ENCODE measurements at places on chromosomes 5 and 9.

DNA sequence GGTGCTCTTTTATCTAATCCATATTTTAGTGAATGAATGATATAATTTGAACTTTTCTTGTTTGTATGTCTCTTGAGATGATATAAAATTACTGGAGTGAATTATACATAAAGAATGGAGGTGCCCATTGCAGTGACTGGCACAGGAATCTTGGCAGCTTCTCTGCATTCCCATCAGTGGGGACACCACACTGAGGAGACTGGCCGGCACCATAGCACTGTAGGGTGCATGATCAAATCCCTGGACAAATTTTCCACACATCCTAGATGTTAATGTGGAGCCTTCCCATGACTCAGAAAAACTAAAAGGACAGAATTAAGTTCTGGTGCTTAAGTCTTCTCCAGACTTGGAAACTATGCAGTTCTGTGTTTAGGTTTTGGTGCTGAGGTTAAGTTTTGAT lies 124.1 kb downstream of the CEP120 start:
- no peak for DNase-seq

- no peak for DNase-seq
Observed at GRCh38 chr9:3750321-3750720, 224.5 kb upstream of the RFX3 start.

GRCh38 chr9:90795084-90795483 lies 6.5 kb upstream of the SYK start:
- DNase-seq: no peak

DNA sequence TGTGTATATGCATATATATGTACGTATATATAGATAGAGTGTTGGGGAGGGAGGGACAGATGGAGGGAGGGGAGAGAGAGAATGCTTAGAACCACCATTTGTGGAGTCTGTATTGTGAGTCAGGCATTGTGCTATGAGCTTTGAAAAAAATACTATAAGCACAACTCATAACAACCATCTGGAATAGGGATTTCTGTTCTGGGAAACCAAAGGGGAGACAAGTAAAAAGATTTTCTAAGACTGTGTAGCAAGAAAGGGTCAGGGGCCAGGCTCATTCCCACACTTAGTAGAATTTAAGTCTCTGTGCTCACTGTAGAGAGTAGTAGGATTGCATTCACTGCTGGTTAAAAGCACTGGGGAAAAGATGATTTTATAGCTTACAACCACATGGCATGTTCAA lies 202.3 kb upstream of the SGCD start:
- no peak for DNase-seq

DNA sequence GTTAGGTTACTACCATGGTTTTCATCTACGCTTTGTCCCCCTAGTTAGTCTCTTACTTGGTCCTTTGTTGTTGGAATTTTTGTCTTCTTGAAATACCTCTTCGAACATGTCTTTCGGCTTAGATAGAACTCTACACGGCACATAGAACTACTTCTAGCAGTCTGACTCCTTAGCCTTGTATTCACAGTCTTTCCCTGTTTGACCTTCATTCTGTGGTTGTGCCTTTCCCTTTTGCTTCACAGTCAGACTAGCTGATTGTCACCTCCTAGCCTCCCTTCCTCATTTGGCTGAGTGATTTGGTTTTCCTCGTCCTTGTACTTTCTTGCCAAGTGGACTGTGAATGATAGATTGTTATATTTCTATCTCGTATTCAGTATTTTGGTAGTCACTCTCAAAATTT lies 10.7 kb downstream of the SMAD5 start:
- no peak for DNase-seq

DNA sequence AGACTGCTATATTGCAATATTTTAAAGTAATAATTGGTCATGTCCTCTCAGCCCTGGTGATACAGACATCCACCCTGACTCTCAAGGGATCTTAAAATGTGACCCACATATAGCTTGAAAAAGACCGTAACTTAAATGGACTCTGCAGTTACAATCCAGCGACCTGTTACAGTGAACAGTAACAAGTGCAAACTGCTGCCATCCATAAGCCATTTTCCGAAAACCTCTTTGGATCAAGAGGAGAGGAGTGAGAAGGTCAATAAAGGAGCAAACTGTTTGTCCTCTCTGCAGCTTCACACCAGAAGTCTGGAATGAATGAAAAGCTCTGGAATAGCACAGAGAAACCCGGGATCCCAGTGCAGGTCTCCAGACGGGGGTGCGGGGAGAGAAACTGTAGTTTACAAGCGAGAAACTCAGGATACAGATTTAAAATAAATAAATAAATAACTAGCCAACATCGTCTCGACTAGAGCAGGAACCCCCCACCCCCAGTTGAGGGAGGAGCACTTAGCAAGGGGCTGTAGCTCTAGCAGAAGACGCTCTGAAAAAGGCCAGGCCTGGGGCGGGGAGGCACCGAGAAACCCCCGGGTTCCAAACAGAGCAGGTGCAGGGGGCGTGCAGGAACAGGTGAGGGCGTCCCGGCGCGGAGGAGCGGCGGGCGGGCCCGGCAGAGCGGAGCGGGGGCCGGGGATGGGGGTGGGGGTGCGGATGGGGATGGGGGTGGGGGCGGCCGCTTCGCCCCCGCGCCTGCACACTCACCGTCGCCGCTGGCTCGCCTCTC lies 572 bp downstream of the ZDHHC21 start:
- DNase-seq: no peak

GRCh38 chr9:755454-756381 lies 85.8 kb upstream of the DMRT1 start:
- DNase-seq: no peak

DNA sequence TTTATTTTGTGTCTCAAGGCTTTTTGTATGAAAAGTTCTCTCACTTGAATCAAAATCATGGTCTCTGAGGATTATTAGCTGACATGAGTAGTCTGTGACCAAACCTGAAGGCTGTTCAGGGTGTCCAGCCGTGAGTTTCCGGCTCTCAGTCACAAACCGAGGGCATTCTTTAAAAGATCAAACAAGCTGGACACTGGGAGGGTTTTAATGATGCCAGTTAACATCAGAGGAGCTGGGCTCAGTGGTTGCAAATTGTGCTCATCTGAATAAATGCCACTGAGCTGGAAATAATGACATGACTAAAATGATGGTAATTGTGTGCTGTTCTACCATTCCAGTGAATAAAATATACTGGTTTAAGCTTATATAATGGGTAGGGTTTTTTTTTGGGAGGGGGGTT lies 153.1 kb downstream of the FOCAD start:
- no peak for DNase-seq

- no peak for DNase-seq
Observed at GRCh38 chr5:82151204-82151603, 127.0 kb downstream of the RPS23 start.

- DNase-seq: no peak
Observed at GRCh38 chr5:43647789-43648188, 44.8 kb downstream of the NNT start.

- no peak for DNase-seq
Observed at GRCh38 chr5:58666141-58666540, 83.3 kb downstream of the RAB3C start.
